NCI-H1092 treated with DMSO at 0.1 percent for 48 hours (cell line): ENCODE measurements at places on chromosomes 1 and 21.

DNA sequence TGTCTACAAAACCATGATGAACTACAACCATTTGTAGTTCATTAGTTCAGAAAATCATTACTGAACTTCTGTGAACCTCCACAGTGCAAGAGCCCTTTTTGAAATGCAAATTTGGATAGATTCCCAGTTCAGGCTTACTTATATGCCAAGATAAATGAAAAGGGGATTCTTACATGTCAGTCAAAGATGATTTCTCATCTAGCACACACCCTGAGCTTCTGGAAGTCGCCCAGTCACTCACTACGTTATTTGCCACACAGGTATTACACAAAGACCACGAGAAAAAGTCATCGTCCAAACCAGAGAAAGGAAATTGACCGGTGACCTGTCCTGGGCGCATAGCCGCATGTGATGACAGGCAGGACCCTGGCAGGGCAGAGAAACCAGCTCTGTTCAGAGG, 41.8 kb downstream of the ETS2 start:
- DNase-seq, result no peak

DNA sequence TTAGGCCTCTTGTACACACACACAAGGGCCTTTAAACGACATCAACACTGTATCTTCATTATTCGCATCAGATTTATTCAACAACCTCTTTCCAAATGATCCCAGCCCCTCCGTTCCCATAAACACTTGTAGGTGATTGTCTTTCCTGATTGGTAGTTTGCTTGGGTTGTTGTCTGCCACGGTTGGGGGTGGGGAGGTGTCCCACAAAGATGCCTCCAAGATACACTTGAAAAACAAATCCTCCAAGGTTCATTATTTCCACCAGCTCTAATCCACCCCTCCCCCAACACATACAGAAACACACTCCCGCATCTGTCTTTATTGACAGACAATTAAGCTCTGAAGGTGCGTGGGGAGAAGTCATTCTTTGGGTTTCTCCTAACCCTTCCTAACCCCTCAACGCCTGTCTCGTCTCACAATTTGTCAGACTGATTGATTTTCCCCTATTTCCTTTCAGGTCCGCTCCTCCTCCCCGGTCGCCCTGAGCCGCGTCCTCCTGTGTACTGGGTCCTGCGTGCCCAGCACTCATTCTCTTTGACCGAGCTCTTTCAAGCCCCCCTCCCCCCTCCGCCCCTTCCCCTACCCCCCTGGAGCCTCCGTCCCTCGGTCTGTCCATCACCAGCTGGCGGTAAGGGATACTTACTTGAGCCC, 1.4 kb downstream of the WDR26 start:
- DNase-seq, result no peak

DNA sequence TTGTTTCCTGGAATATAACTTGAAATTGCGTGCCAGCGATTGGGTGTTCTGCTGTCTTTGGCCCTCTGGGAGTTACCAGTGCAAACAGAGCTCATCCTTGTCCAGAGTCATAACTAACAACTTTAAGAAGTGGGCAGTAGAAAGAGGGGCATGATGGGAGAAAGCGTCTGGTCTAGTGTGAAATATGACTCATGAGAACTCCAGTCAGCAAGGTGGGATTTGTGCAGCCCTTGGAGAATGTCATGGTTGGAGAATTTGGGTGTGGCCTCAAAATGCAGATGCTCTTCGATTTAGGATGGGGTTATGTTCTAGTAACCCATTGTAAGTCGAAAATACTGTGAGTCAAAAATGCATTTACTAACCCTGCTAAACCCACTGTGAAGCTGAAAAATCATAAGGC, 12.9 kb downstream of the ATP1B1 start:
- DNase-seq, result no peak

- no peak for DNase-seq
Measured at GRCh38 chr1:36947384-36947783, 86.9 kb downstream of the GRIK3 start.

GRCh38 chr1:167221738-167222610, 1.3 kb downstream of the POU2F1 start:
- DNase-seq, result peak; percentile 61

GRCh38 chr1:76230842-76231281, 156.3 kb downstream of the ST6GALNAC3 start:
- no peak for DNase-seq

DNA sequence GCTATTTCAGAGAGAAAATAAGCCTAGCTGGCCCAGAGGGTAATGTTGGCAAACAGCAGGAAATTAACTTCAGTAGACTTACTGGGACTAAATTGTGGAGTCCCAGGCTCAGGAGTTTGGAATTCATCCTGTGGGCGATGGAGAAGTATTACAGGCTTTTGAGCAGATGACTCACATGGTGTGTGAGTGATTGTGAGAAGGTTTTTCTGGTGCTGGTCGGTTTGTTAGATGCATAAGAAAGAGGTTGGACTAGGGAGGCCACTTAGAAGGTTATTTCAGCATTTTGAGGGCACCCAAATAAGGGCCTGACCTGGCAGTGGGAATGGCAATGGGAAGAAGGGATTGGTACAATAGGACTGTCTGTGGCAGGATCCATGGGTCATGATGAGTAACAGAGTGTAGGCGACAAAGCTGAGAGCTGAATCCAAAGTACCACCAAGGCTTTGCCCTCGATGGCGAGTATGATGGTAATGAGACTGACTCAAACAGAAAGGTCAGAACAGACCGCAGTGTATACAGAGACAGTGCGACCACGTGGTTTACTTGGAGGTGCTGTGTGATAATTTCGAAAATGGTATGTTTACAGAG, 69.2 kb upstream of the KIF26B start:
- no peak for DNase-seq

DNA sequence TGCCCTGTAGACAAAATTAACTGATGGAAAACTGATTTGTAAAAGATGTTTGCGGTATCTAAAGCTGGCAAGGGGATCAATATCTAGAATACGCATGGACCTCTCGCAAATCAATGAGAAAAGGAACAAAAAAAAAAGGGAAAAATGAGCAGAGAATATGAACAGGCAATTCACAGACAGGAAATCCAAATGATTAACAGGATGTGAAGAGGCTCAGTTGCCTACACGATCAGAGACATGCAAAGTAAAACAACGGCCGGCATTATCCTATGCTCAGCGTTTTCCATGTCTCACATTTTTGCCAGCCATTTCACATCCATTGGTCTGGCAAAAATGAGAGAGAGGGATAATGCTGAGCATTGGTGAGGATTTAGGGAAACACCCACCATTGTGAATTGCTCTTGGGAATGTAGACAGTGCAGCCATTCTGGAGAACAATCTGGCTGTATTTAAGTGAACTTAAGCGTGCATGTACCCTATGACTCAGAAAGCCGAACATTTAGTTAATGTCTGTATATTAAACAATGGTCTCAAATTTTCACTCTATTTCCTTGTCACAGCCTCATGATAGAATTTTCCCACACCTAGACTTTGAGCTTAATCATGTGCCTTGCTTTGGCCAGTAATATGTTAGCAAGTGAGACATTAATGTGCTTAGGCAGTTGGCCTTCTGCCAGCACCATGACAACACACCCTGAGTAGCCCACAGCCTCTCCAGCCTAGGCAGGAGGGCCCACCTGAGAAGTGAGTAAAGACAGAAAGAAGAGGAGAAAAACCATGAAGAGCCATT, 61.0 kb upstream of the NBPF3 start:
- DNase-seq, result no peak

DNA sequence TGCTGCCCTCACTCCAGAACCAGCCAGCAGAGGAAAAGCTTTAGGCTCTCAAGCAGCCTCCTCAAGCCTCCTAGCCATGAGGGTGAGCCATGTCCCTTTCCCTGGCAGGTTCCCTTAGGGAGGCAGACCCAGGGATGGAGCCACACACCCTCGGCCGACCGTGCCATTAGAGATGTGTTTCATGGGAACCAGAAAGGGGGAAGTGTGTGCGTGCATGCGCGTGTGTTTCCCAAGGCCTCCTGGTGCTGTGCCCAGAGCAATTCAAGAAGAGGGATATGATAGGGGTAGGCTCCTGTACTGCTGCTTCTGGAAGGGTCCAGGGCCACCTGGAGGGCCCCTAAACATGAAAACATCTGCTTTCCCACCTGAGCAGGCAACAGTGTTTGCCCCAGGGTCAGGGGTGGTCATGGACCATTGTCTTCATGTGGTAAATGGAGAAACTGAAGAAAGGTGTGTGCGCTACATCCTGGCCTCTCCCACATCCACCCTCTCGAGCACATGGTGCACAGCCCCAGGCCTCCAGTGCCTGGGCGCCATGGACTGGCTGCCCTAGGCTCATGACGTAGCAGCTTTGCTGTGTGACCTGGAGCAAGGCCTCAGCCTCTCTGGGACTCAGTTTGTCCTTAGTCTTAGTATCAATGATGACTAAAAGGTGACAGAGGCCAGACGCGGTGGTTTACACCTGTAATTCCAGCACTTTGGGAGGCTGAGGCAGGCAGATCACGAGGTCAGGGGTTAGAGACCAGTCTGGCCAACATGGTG, 48.1 kb downstream of the SYF2 start:
- DNase-seq, result no peak

- no peak for DNase-seq
Measured at GRCh38 chr21:43801006-43801783, 11.8 kb downstream of the RRP1 start.

GRCh38 chr1:72936151-72936740, 653.9 kb upstream of the NEGR1 start:
- no peak for DNase-seq

DNA sequence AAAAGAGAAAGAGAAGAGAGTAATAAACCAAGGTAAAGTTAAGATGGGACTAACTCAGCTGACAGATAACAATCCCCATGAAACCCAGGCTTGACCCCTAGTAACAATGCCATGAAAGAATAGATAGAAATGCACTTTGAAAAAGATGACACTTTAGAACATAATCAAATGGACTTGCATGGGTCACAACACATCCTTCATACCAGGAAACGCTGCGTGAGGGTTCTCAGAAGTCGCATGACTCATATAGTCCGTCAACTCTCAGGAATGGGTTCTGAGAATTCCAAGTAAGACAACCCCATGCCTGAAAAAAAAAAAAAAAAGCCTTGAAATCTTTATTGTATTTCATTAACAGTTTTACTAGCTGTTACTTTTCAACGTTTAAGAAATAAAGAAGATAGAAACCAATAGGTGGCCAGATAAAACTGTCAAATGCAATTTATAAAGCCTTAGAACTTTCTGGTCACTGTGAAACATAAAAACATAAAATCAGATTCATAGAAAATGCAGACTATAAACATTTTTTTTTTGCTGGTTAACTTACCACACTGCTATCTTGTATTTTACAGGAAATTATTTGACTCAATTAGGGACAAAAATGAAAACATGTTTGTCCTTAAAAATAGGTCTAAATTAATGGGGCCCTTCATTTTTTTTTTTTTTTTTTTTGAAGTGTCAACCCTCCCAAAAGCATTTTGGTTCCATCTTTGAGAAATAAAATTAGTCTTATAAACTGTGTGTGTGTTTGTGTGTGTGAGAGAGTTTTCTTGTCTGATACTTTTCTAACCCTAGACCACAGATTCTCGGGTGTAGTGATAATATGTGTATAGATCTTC, 202.1 kb downstream of the NCAM2 start:
- DNase-seq, result no peak

DNA sequence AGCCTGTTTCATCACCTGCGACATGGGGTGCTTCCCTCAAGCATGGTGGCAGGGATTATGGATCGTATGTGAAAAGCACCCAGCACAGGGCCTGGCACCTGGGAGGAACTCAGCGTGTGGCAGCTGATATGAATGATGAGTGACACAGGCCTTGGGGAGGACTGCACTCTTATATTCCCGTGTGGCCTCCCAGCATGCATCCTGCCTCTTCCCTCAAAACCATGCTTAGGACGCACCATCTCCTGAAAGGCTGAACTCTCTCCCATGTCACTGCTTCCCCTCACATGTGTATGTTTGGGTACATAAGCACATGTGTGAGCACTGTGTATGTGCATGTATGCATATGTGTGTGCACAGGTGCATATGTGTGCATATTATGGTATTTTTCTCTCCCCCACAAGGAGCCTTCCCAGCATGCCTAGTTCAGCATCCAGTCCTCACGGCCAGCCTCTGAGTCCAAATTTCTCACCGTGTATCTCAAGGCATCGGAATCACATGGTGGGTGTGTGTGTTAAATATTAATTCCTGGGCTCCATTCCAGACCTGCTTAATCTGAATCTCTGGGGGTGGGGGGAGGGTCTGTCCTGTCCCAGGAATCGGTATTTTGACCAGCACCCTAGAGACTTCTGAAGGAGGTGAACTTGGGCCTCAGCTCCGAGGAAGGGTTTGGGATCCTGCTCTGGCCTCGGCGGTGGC, 12.8 kb downstream of the MYOM3 start:
- no peak for DNase-seq

- no peak for DNase-seq
Measured at GRCh38 chr21:37863842-37864241, 52.4 kb downstream of the KCNJ6 start.

GRCh38 chr1:40313329-40313957, 3.6 kb downstream of the COL9A2 start:
- DNase-seq, result no peak

- DNase-seq, result no peak
Measured at GRCh38 chr1:230356190-230356589, 69.9 kb downstream of the PGBD5 start.

DNA sequence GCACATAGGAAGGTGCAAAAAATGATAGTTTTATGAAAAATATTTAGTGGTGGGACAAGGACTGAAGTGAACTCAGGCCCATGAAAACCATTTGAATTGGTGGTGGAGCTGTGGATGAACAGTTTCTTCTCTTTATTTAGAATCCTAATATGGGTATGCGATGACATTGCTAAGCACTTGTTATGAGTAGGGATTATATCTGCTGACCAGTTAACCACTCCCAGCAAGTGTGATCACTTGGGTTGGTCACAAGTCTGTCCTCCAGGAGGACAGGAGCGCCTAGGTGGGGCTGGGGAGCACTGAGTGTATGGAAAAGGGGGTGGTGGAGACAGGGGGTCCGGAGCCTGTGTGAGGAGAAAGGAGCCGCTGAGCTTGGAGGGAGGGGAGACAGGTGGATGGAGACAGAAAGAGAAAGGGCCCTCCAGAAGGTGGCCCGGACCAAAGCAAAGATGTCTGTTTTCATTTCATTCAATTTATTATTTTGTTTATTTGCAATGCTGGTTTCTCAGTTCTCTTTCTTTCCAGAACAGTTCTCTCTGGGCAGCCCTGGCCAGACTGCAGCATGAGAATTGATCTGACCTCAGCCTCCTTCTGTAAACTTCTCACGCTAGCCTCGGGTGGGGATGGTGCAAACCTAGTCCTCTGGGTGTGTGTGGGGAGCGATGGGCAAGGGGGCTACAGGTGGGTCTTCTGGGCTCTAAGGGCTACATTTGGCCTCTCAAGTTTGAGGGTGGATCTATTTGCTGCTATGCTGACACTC, 9.9 kb upstream of the ZSCAN20 start:
- DNase-seq, result no peak
